ENCODE measurements at places on chromosomes 16 and 17.

DNA sequence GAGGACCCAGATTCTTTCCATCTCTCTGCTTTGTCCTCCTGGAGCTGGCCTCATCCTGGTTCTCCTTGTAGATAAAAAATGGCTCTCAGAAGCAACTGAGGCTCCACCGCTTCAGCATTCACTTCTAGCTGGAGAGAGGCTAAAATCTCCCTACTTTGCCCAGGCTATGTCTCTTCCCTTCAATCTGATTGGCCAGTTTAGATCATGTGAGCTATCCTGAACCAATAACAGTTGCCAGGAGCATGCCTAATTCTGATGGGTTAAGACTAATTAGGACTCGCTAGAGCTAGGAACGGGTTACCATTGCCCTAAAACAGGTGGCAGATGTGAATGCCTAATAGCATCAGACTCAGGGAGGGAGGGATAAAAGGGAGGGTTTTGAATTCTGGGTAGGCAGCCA lies 89.6 kb downstream of the GPR139 start:
- H3K4me1 ChIP-seq: no peaks in the 10 kb centered on the region
- no peak for DNase-seq
- no peak overlapping the region for H3K27ac ChIP-seq
- no peak overlapping the region for H3K4me3 ChIP-seq
- H3K27me3 ChIP-seq: no peaks in the 10 kb centered on the region
- no peaks in the 10 kb centered on the region for H3K36me3 ChIP-seq

GRCh38 chr17:46962374-46962790 lies 16.7 kb downstream of the RPRML start:
- H3K36me3 ChIP-seq: no peaks in the 10 kb centered on the region
- no peaks in the 10 kb centered on the region for H3K4me1 ChIP-seq
- no peak overlapping the region for H3K27ac ChIP-seq
- H3K27me3 ChIP-seq: no peaks in the 10 kb centered on the region

GRCh38 chr16:990516-991291 lies 9.1 kb downstream of the SOX8 start:
- H3K27me3 ChIP-seq: no peaks in the 10 kb centered on the region
- H3K36me3 ChIP-seq: no peaks in the 10 kb centered on the region
- DNase-seq: no peak
- no peak overlapping the region for H3K4me3 ChIP-seq
- no peaks in the 10 kb centered on the region for H3K4me1 ChIP-seq

- no peak for DNase-seq
- H3K4me3 ChIP-seq: no peak overlapping the region
- H3K27ac ChIP-seq: no peak overlapping the region
- peaks cover 8% of the 10 kb centered on the region for H3K4me1 ChIP-seq
Observed at GRCh38 chr16:89861648-89862047, 11.7 kb upstream of the TCF25 start.

- H3K4me3 ChIP-seq: no peak overlapping the region
- no peak for DNase-seq
- no peaks in the 10 kb centered on the region for H3K27me3 ChIP-seq
- no peak overlapping the region for H3K27ac ChIP-seq
- no peaks in the 10 kb centered on the region for H3K4me1 ChIP-seq
- no peaks in the 10 kb centered on the region for H3K36me3 ChIP-seq
Observed at GRCh38 chr16:72753881-72754280, 294.0 kb downstream of the ZFHX3 start.

DNA sequence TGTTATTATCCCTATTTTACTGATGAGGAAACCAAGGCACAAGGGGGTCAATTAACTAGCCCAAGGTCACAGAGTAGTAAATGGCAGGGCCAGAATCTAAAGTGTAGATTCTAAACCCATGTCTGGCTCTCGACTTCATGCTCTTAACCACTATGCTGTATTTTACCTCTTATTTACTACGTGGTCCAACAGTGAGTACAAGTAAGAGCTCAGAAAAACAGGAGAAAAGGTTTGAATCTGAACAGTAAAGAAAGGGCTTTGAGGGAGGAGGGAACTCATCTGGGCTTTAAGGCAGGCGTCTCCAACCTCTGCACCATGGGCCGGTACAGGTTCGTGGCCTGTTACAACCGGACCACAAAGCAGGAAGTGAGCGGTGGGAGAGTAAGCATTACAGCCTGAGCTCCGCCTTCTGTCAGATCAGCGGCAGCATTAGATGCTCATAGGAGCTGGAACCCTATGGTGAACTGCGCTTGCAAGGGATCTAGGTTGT lies 62.9 kb downstream of the SMURF2 start:
- no peaks in the 10 kb centered on the region for H3K36me3 ChIP-seq
- H3K4me1 ChIP-seq: no peaks in the 10 kb centered on the region
- H3K4me3 ChIP-seq: no peak overlapping the region
- no peak for DNase-seq
- H3K27me3 ChIP-seq: no peaks in the 10 kb centered on the region
- H3K27ac ChIP-seq: no peak overlapping the region

GRCh38 chr16:3134338-3135125 lies at the start of gene ZNF213:
Gene ZNF213 (plus strand): TSS chr16:3135029. CDS start chr16:3137281, 2,252 bp downstream.
- H3K36me3 ChIP-seq: peaks cover 5% of the 10 kb centered on the region
- peaks cover 11% of the 10 kb centered on the region for H3K4me1 ChIP-seq
- H3K27ac ChIP-seq: peak within 1 kb of the TSS; percentile 93
- DNase-seq: peak; percentile 99
- no peaks in the 10 kb centered on the region for H3K27me3 ChIP-seq

DNA sequence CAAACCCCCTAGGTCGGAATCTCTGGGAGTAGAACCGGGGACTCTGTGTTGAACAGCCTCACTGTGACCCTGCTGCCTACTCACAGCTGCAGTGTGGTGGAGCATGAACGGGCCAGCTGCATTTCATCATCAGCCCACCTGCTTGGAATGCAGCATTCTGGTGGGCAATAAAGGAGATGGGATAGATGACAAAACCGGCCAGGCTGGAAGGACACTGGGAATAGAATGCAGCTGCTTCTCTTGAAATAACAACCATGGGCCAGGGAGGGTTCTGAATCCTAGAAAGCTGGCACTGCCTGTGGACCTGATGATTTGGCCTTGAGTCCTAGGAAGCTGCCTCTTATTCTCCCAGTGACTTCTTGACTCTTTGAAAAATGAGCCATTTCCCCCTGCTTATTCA lies 23.5 kb downstream of the CFAP97D1 start:
- no peaks in the 10 kb centered on the region for H3K27me3 ChIP-seq
- no peak overlapping the region for H3K4me3 ChIP-seq
- no peak overlapping the region for H3K27ac ChIP-seq

DNA sequence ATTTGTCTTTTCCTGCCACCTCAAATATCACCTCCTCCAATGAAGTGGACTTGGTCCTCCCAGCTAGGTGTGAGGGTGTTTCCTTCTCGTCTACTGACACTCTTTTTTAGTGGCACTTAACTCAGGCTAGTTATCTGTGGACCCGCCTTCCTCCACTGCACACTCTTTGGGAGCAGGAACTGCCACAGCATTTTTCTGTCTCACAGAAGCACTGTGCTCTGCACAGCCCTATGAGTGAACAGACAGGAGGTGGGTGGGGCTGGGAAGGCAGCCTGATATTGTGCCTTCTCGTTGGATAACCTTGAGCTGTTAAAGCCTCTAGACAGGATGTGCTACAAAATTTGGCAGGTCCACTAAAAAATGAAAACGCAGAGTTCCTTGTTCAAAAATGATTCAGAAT lies 31.9 kb upstream of the HOXB13 start:
- H3K27me3 ChIP-seq: peaks cover 4% of the 10 kb centered on the region
- H3K4me1 ChIP-seq: no peaks in the 10 kb centered on the region
- no peak for DNase-seq
- H3K27ac ChIP-seq: no peak overlapping the region
- no peaks in the 10 kb centered on the region for H3K36me3 ChIP-seq

GRCh38 chr17:72516772-72517399 lies 396.1 kb downstream of the SOX9 start:
- peaks cover 12% of the 10 kb centered on the region for H3K4me1 ChIP-seq
- H3K27me3 ChIP-seq: no peaks in the 10 kb centered on the region
- no peak for DNase-seq
- H3K4me3 ChIP-seq: no peak overlapping the region
- no peak overlapping the region for H3K27ac ChIP-seq
- H3K36me3 ChIP-seq: no peaks in the 10 kb centered on the region

DNA sequence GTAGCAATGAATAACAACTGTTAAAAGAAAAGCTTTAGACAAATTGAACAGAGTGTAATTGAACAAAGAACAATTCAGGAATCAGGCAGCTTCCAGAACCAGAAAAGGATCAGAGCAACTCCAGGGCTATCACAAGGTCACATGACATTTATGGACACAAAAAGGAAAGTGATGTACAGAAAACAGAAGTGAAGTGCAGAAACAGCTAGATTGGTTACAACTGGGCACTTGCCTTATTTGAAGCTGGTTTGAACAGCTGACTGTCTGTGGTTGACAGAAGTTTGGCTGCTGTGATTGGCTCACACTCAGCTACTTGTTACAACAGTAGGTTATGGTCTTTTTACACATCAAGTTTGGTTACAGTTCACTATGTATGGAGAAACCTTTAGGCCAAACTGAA lies 14.8 kb downstream of the EFCAB5 start:
- H3K36me3 ChIP-seq: no peaks in the 10 kb centered on the region
- no peaks in the 10 kb centered on the region for H3K4me1 ChIP-seq
- no peaks in the 10 kb centered on the region for H3K27me3 ChIP-seq

GRCh38 chr17:65359016-65359415 lies 202.4 kb downstream of the AXIN2 start:
- no peak for DNase-seq
- H3K4me1 ChIP-seq: no peaks in the 10 kb centered on the region
- H3K36me3 ChIP-seq: no peaks in the 10 kb centered on the region
- no peaks in the 10 kb centered on the region for H3K27me3 ChIP-seq
- H3K4me3 ChIP-seq: no peak overlapping the region

DNA sequence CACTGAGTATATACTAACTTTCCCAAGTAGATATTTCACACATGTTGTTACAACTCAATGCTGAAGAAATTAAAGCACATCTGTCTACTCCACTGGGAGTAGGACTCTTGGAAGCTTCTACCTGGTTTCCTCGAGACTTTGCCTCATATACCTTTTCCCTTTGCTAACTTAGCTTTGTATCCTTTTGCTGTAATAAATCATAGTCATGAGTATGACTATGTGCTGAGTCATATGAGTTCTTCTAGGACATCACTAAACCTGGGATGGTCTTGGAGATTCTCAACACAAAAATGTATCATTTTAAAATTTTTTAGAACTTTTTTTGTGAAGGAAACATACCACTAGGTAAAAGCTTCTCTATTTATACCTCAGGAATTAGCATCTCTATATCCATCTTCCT lies 39.8 kb downstream of the ABCA5 start:
- peaks cover 5% of the 10 kb centered on the region for H3K36me3 ChIP-seq
- H3K27ac ChIP-seq: no peak overlapping the region
- H3K4me1 ChIP-seq: no peaks in the 10 kb centered on the region
- H3K27me3 ChIP-seq: no peaks in the 10 kb centered on the region
- no peak for DNase-seq
- H3K4me3 ChIP-seq: no peak overlapping the region
